ENCODE measurements at places on chromosomes 6 and 20.
A peak's percentile ranks its signal among the peaks of the same experiment; 100 is the strongest.

GRCh38 chr20:33028875-33029274 lies 2.6 kb upstream of the BPIFB6 start:
- no peak for DNase-seq

DNA sequence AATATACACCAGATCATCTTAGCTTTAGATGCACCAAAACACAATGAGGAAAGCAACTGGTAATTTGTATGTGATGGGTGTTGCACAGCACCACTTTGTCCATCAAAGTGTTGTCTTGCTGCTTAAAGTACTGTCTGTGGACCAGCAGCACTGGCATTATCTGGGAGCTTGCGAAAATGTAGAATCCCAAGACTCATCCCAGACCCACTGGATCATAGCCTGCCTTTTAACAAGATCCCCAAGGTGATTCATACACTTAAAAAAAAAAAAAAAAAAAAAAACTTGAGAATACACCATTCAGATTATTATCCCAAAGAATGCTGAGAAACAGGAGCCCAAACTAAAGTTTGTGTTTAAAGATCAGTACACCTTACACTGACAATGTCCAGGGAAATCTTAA lies 123.4 kb downstream of the TASP1 start:
- DNase-seq = no peak

GRCh38 chr20:13816757-13817156 lies 31.9 kb downstream of the NDUFAF5 start:
- DNase-seq = no peak

GRCh38 chr20:7841971-7842310 lies 98.3 kb downstream of the HAO1 start:
- no peak for DNase-seq

DNA sequence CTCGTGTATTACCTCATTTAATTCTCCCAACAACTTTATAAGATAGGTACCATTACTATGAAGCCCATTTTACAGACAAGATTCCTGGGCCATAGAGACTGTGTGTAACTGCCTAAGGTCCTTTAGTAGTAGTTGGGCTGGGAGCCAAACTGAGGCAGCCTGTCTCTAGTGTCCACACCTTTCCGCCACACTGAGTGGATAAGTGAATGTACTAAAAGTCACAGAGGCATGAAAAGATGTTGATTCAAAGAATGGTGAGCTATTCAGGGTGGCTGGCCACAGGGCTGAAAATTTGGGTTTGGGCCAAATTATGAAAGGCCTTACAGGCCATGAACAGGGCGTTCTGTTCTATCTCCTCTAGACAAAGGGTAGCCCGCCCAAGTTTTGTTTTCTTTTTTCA lies 11.0 kb downstream of the CD24 start:
- DNase-seq = no peak

DNA sequence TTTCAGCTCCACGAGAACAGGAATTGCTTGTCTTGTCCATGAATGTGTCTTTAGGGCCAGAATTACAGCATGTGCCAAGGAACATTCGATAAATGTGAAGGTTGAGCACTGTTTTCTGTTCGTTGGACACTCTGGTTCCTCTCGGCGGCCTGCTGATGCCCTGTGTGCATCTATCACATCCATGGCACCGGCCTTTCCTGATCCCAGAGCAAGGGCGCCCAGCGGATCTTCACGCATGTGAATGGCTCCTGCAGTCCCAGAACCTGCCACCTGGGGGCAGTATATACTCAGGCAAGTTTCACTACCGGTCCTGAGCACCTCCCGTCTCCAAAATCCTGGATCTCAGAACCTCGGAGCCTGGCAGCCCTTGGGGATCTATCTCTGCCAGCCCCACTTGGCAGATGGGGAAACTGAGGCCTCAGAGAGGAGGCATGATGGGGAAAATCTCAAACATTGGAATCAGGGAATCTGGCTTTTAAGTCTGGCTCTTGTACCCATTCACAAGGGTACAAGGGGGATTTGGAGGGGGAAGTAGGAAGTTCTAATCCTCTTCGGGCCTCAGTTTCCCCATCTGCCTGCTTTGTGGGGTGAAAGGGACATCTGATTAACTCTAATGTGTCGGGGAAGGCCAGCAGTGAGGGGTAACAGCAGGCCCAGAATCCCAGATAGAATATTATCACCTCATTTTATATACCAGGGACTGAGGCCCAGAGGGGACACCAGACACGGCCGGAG lies 4.3 kb upstream of the CEBPB start:
- DNase-seq = peak; percentile 93
